NCI-H1417 (cell line): ENCODE measurements at places on chromosomes 2 and 18.

- no peak for DNase-seq
These were observed 241.9 kb upstream of the THUMPD2 start for GRCh38 chr2:40020997-40021396.

DNA sequence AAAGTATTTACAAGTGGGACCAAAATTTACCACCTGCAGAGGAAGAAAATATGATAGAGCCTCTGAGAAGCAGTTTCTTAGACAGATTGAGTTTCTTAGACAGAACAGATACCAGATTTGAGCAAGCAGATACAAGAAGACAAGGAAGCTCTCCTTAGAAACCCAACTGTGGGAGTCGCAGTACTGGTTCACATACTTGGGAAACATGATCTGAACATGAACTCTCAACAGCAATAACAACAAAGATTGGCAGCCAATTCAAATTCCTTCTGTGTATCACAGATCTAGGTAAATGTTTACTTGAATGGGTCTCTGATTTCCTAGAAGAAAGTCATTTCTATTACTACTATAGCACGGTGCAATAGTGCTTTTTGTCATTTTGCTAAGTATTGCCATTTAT is 82.1 kb downstream of the OLA1 start:
- no peak for DNase-seq

- no peak for DNase-seq
These were observed 95.1 kb downstream of the MTCL1 start for GRCh38 chr18:8800445-8800844.

GRCh38 chr2:86044614-86045013 is 61.1 kb downstream of the POLR1A start:
- no peak for DNase-seq

GRCh38 chr18:8979258-8979988 is 123.1 kb upstream of the NDUFV2 start:
- no peak for DNase-seq

DNA sequence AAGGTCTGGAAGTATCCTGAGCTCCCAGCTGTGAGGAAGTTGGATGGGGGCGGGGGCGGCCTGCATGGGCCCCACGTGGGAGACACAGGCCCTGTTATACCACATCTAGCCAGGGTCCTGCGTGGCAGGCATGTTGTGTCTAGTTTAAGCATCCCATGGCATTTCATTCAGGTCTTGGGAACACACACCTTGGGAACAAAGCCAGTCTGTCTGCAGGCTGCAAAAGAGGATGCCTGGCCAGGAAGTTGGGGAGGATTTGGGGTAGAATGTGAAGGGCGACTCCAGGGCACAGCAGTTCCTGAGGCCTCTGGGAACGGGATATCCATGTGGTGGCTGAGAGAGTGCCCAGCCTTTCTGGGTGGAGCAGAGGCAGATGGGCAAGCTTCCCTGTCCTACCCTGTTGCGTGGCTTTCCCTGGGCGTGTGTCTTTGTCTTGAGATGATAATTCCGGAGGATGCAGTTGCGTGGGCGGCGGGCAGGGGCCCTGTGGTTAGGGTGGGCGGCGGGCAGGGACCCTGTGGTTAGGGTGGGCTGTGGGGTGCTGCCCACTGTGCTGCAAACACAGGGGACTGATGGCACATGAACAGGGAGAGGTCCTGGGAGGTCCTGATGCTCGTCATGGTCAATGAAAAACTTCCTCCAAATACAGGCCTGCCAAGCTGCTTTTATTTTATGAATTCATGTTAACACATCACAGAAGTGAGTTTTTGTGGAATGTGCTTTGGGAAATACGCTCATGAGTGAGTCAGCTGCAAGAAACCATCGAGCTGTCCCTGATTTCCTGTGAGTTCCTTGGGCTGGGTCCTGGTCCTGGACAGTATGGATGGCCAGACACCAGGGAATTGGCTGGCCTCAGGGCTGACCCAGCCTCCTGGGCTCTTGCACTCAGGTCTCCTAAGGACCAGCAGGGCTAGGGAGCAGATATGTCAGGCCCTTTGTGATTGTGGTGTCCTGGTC is 90.0 kb upstream of the HS6ST1 start:
- DNase-seq = no peak

DNA sequence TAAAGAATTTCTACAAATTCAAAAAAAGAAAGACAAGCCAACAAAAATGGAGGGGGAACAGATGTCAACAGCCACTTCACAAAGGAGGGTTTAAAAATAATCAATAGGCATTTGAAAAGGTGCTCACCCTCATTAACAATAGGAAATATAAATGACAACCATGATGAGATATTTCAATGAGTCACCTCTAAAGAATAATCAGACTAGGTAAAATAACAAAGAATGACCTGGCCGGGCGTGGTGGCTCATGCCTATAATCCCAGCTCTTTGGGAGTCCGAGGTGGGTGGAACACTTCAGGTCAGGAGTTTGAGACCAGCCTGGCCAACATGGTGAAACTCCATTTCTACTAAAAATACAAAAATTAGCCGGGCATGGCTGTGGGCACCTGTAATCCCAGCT is 133.6 kb downstream of the KCNE4 start:
- DNase-seq = no peak

DNA sequence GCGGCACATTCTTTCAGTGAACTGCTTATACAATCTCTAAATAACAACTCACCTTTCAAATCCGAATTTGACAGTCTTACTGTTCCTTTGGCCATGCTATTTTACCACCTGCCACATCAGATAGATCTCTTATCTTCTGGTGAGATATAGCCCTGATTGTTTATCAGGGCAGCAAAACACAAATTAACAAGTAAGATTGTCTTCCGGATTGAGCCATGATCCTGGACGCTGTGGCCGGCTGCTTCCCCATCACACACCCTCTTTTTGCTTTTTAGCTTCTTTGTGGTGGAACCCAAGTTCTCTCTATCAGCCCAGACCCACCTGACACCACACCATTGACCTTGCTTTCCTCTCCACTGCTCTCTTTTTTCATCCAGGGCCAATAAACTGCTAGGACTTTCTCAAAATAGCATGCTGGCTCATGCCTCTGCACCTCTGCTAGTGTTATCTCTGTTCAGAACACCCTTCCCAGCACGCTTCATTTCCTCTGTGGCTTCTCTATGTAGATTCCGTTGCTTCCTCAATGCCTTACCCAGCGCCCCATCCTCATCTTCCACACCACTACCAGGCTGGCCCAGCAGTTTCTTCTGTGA is 111.8 kb upstream of the CNTNAP5 start:
- no peak for DNase-seq

DNA sequence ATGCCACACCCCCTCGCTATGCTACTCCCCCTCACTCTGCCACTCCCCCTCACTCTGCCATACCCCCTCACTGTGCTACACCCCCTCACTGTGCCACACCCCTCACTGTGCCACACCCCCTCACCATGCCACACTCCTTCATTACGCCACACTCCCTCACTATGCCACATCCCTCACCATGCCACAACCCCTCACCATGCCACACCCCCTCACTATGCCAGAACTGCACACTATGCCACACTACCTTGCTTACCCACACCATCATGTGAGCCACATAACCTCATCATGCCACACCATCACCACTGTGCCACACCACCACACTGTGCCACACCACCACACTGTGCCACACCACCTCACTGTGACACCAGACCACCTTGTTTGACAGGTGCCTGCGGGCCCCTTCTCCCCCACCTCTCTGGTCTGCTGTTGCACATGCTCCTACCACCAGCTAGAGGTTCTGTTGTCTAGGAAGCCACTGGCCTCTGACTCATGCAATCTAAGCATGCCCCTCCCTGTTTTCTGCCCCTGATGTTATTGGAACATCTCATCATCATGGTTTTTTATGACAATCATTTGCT is 22.0 kb downstream of the MARCHF4 start:
- DNase-seq = no peak

DNA sequence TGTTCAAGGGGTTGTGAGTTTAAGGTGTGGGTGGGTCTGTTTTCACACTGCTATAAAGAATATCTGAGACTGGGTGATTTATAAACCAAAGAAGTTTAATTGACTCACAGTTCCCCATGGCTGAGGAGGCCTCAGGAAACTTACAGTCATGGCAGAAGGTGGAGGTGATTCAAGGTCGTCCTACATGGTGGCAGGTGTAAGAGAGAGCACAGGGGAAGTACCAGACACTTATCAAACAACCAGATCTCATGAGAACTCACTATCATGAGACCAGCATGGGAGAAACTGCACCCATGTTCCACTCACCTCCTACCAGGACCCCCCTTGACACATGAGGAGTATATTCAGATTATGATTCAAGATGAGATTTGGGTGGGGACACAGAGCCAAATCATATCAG is 38.0 kb downstream of the RHBDD1 start:
- no peak for DNase-seq

- DNase-seq = no peak
These were observed 423.9 kb upstream of the MAP2 start for GRCh38 chr2:208999911-209000310.

- DNase-seq = no peak
These were observed 114.4 kb downstream of the TTN start for GRCh38 chr2:178692845-178693244.

GRCh38 chr18:67932271-67932670 is 415.8 kb upstream of the DSEL start:
- no peak for DNase-seq

- DNase-seq = no peak
These were observed 508.6 kb downstream of the PARD3B start for GRCh38 chr2:205053827-205054410.

DNA sequence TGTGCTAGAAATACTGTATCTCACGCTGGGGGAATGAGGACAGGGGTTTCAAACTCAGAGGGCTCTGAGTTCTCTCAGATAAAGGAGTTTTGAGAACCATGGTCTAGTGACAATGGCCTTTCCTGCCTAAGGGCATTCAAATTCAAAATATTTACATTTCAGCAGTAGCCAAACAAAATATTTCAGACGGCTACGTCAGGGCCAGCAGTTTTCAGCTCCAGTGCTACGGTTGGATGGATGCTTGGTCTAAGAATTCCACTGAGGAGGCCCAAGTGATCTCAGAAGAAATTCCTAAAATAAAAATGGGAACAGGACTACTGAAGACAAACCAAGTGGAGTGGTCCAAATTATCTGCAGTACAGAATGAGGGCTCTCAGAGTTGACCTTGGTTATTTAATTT is 41.1 kb upstream of the SCG2 start:
- DNase-seq = peak; percentile 3

DNA sequence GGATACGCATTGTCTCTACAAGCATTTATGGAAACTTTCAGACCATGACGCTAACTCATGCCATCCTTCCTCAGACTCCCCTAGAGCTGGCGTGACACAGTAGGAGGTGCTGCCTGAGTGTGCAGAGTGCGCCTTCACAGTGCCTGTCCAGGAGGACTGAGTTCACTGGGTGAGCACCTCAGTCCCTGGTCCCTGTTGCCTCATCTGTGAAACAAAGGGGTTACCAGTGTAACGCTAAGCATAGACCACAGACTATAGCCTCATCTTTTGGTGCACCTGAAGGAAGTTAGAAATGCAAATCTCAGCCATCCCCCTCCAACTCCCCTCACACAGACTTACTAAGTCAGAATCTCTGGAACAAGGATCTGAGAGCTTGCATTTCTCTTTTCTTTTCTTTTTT is 142.8 kb downstream of the TMEM17 start:
- DNase-seq = no peak

- DNase-seq = peak; percentile 98
These were observed 926.4 kb upstream of the FANCL start for GRCh38 chr2:59167514-59167913.

- no peak for DNase-seq
These were observed 137.1 kb upstream of the NDUFV2 start for GRCh38 chr18:8965398-8965797.

GRCh38 chr18:825891-826585 is 14.0 kb upstream of the YES1 start:
- no peak for DNase-seq

- DNase-seq = no peak
These were observed 6.4 kb upstream of the TRIB2 start for GRCh38 chr2:12710301-12710700.

- DNase-seq = peak; percentile 21
These were observed 12.6 kb downstream of the CRACDL start for GRCh38 chr2:98923244-98923940.

DNA sequence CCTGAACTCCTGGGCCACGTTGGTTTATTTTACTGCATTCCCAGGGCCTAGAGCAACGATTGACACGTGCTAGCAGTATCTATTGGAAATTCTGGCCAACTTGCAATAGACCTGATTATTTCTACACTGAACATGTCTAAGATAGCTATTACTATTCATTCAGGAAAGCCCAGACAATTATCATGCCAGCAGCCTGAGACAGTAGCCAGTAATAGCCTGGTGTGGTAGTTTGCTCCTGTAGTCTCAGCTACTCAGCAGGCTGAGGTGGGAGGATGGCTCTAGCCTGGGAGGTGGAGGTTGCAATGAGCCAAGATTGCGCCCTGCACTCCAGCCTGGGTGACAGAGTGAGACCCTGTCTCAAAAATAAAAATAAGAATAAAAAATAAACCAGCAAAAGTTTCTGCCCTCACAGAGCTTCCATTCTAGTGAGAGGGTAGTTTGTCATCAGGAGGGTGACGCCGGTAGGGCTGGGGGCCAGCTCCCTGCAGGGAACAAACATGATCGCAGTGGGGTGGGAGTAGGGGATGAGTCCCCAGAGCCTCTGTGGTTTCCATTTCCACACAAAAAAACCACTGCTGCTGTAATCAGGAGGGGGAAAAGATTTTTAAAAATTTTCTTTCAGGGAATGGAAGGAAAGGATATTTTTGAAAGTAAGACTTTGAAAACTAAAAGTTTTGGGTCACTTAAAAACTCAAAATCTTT is 4.3 kb downstream of the CASP8 start:
- no peak for DNase-seq

DNA sequence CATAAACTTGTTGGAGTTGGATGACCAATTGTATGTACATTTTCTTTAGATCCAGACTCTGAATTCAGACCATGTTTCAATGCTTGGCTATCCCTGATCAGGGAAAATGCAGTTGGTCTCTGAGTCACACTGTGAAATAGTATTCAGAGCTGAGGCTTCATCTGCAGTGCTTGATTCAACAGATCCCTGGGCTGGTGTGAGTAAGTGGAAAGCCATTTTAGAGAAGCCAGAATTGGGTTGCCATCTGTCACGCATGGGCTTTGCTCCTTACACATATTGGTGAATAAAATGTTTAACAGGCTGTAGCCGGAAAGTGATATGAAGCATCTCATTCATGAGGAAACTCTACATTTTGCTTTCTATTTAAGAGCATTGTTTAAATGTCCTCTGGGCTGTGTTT is 50.0 kb upstream of the ACYP2 start:
- no peak for DNase-seq

GRCh38 chr18:45852631-45853030 is 27.2 kb downstream of the SIGLEC15 start:
- DNase-seq = no peak

- no peak for DNase-seq
These were observed 127.3 kb downstream of the XRCC5 start for GRCh38 chr2:216236486-216236885.

GRCh38 chr2:159497256-159497655 is 119.1 kb downstream of the BAZ2B start:
- DNase-seq = no peak

- no peak for DNase-seq
These were observed 7.2 kb downstream of the DTNB start for GRCh38 chr2:25666218-25666617.
